ENCODE measurements at places on chromosomes 6 and 20.

DNA sequence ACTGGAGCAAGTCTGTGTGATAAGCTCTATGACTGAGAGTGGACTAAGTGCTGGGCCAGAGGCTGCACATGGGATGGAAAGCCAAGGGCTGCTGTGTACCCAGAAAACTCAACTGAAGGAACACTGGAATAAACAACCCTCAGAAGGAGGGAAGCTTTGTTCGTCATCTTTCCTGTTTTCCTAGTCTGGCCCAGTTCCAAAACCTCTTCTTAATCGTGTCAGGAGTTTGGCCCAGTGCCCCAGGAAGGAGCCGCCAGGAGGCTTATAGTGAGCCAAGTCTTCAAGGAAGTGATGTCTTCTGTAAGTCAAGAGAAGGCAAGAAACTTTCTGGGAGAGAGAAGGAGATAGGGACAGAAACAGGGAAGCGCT, 23.3 kb upstream of the TOP1 start:
- peak overlapping the region; percentile 49 for H3K27ac ChIP-seq
- peak; percentile 90 for DNase-seq
- H3K27me3 ChIP-seq, result no peaks in the 10 kb centered on the region
- H3K36me3 ChIP-seq, result no peaks in the 10 kb centered on the region
- peaks cover 40% of the 10 kb centered on the region for H3K4me1 ChIP-seq

DNA sequence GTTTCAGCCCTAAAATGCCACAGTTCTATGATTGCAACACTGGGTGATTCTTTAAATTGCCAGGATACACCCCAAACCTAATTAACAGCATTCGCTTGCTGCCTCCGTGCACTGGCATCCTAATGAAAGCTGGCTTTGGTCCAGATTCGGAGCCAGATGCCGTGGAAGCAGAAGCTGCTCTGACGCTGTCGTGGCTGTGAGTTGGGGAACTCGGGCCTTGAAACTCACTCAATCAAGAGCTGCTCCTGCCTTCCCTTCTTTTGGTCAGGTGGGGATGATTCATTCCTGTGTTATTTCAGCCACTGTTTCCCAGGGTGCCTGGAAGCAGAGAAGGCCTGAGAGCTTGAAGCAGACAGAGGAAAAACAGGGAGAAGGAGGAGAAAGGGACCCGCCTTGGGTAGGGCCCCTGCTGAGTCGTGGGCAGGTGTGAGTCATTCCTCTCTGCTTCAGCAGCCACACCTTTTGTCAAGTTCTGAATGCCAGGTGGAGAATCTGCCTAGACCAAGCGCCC, 36.2 kb upstream of the DSP start:
- peaks cover 6% of the 10 kb centered on the region for H3K4me1 ChIP-seq
- H3K27me3 ChIP-seq, result no peaks in the 10 kb centered on the region
- DNase-seq, result no peak
- no peak overlapping the region for H3K27ac ChIP-seq
- no peaks in the 10 kb centered on the region for H3K36me3 ChIP-seq

DNA sequence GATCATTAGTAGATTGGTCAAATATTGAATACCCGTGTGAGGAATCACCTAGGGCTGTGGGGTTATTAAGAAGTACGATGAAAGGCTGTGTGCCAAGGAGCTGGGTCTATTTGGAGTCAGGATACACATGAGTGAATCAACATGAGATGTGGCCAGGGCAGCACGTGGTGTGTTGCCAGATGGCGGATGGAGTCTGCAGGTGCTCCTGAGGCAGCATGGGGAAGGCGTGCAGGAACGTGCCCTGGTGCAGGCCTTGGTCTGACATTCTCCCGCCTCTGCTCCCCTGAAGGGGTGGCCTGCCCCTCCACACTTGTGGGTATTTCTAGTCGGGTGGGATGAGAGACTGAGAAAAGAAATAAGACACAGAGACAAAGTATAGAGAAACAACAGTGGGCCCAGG, 39.0 kb upstream of the SLC22A1 start:
- no peaks in the 10 kb centered on the region for H3K4me1 ChIP-seq
- DNase-seq, result no peak
- H3K27ac ChIP-seq, result no peak overlapping the region

DNA sequence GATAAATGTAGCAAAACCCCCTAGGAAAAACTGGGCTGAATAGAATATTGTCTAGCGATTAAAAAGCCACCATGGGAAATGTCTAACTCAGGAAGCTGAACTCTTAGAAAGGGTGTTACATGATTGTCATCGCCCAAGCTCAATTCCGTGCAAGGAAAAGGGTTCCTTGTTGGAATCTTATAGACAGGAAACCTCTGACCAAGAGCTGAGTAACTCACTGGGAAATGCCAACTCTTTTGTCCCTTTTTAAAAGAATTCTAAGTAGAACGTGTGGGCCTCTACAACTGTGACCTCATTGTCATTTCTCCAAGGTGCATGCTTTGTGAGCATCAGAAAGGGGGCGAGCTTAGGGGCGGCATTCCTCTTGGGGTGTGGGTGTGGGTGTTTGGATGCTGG, 88.1 kb downstream of the SYNJ2 start:
- no peaks in the 10 kb centered on the region for H3K4me1 ChIP-seq
- no peak overlapping the region for H3K4me3 ChIP-seq
- H3K36me3 ChIP-seq, result no peaks in the 10 kb centered on the region
- DNase-seq, result no peak

DNA sequence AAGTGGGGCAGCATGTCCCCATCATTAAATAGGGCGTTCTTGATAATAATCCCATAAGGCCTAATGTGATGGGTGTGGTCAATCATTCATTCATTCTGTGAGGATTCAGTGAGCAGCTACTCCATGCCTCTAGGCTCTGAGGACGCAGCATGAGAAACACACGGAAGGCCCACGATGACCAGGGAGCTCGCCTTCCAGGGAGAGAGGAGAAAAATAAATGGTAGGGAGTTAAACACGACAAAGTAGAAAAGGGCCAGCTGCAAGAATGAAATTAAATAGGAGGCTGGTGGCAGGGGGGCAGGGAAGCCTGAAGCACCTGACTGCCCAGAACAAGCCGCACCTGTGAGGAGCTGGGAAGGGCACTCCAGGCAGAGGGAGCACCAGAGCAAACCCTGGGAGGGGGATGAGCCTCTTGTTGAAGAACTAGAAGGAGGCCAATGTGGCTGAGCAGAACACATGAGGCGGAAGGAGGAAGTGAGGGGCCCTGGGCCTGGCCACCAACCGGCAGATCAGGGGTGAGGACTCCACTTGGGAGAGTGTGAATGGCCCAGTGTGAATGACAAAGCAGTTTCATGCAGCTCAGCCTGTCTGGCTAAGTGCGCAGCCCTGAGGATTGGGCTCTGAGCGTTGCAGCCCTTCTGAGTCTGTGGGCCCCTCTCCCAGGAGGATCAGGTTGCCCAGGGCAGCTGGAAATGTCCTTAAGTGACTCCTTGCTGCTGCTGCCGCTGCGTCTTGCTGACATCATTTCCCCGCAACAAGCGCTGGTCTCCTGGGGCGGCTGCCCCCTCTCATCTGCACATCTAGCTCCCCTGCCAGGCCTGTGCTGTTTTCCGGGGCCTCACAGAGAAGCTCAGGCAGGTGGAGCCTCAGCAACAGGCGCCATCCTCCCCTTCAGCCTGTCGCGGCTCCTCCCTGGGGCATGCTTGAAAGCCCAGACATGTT, 99.9 kb downstream of the CDH26 start:
- H3K36me3 ChIP-seq, result no peaks in the 10 kb centered on the region
- DNase-seq, result peak; percentile 57
- peaks cover 27% of the 10 kb centered on the region for H3K4me1 ChIP-seq
- no peak overlapping the region for H3K4me3 ChIP-seq
- H3K27me3 ChIP-seq, result no peaks in the 10 kb centered on the region
- peak overlapping the region; percentile 9 for H3K27ac ChIP-seq

GRCh38 chr6:53517021-53517420, 27.9 kb downstream of the GCLC start:
- no peak overlapping the region for H3K4me3 ChIP-seq
- DNase-seq, result no peak
- no peak overlapping the region for H3K27ac ChIP-seq
- no peaks in the 10 kb centered on the region for H3K27me3 ChIP-seq
- peaks cover 55% of the 10 kb centered on the region for H3K36me3 ChIP-seq
- peaks cover 6% of the 10 kb centered on the region for H3K4me1 ChIP-seq

- H3K27me3 ChIP-seq, result no peaks in the 10 kb centered on the region
- H3K36me3 ChIP-seq, result no peaks in the 10 kb centered on the region
- no peak for DNase-seq
- H3K27ac ChIP-seq, result no peak overlapping the region
- H3K4me1 ChIP-seq, result no peaks in the 10 kb centered on the region
Observed at GRCh38 chr6:48754641-48755040, 643.6 kb upstream of the PTCHD4 start.

DNA sequence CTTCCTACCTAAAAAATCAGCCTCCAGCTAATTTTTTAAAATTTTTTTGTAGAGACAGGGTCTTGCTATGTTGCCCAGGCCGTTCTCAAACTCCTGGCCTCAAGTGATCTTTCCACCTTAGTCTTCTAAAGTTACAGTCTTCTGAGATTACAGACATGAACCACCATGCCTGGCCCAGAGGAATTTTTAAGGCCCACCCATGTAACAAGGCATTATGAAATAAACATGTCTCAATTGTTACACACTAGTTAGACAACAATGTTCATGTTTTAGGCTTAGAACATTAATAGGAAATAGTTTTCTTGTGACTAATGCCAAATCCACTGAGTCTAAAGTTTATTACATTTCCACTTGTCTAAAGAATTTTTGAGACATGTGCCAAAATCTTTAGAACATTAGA, 221.2 kb downstream of the LAMA2 start:
- H3K27ac ChIP-seq, result peak overlapping the region; percentile 37
- H3K4me1 ChIP-seq, result peaks cover 78% of the 10 kb centered on the region
- DNase-seq, result no peak
- H3K4me3 ChIP-seq, result no peak overlapping the region
- H3K27me3 ChIP-seq, result no peaks in the 10 kb centered on the region

- no peak for DNase-seq
- H3K27me3 ChIP-seq, result no peaks in the 10 kb centered on the region
- H3K4me1 ChIP-seq, result peaks cover 6% of the 10 kb centered on the region
- H3K4me3 ChIP-seq, result no peak overlapping the region
- no peak overlapping the region for H3K27ac ChIP-seq
- no peaks in the 10 kb centered on the region for H3K36me3 ChIP-seq
Observed at GRCh38 chr20:35373661-35374060, 38.1 kb downstream of the UQCC1 start.

- DNase-seq, result no peak
- H3K4me1 ChIP-seq, result no peaks in the 10 kb centered on the region
- H3K27ac ChIP-seq, result no peak overlapping the region
- H3K36me3 ChIP-seq, result no peaks in the 10 kb centered on the region
- no peaks in the 10 kb centered on the region for H3K27me3 ChIP-seq
Observed at GRCh38 chr6:139611327-139612134, 237.1 kb upstream of the CITED2 start.

DNA sequence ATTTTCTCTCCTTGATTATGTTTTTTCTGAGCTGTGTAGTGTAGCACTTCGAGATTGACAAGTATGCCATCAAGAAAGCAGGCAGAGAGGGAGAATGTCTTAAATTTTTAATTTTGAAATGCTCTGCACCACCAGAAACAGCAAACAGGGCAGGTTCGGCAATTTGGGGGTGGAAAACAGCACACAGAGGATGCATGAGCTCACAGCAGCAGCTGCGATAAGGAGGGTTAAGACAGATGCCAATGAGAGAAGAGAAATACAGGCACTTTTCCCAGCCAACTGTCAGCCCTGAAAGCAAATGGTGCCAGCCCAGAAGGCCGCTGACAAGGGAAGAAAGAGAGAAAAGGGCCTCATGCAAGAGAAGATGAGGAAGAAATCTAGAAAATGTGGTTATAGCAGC, 15.1 kb upstream of the SNRPB2 start:
- no peak for DNase-seq
- H3K4me3 ChIP-seq, result no peak overlapping the region
- H3K36me3 ChIP-seq, result no peaks in the 10 kb centered on the region
- H3K27me3 ChIP-seq, result peaks cover 3% of the 10 kb centered on the region
- H3K27ac ChIP-seq, result no peak overlapping the region

- H3K27me3 ChIP-seq, result no peaks in the 10 kb centered on the region
- H3K4me3 ChIP-seq, result no peak overlapping the region
- no peak for DNase-seq
- peak overlapping the region; percentile 1 for H3K27ac ChIP-seq
- no peaks in the 10 kb centered on the region for H3K36me3 ChIP-seq
- H3K4me1 ChIP-seq, result peaks cover 32% of the 10 kb centered on the region
Observed at GRCh38 chr6:34370361-34370760, 22.1 kb downstream of the NUDT3 start.

GRCh38 chr20:9723501-9724202, 115.2 kb downstream of the PAK5 start:
- no peak overlapping the region for H3K4me3 ChIP-seq
- H3K4me1 ChIP-seq, result no peaks in the 10 kb centered on the region
- no peak for DNase-seq
- no peaks in the 10 kb centered on the region for H3K36me3 ChIP-seq
- H3K27ac ChIP-seq, result no peak overlapping the region

GRCh38 chr6:3635482-3635881, 116.0 kb downstream of the PXDC1 start:
- DNase-seq, result no peak
- H3K27ac ChIP-seq, result no peak overlapping the region
- H3K4me3 ChIP-seq, result no peak overlapping the region
- no peaks in the 10 kb centered on the region for H3K27me3 ChIP-seq
- H3K4me1 ChIP-seq, result no peaks in the 10 kb centered on the region
- no peaks in the 10 kb centered on the region for H3K36me3 ChIP-seq

DNA sequence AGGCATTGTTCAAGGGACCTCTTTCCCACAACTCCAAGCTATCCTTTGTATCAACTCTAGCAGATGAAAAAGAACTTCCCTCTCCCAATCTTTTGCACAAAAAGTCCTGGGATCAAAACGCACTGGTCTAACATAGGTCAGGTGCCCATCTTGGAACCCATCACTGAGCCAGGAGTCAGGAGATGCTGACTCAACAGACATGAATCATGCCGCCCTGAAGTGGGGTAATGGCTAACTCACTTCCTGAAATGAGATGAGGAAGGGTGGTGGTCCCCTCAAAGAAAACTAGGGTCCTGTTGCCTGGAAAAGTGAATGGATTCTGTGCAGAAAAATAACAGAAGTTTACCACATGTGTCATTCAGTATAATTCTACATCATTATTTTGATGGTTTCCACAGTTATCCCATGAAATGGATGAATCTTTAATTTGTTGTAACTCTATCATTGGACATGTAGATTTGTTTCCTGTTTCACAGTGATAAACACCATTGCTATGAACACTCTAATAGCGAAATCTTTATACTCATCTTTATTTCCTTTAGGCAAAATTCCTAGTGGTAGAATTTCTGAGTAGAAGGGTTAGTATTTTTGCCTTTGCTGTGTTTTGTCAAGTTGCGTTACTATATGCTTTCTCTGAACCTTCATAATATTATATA, 151.3 kb downstream of the SLC16A10 start:
- H3K27me3 ChIP-seq, result no peaks in the 10 kb centered on the region
- H3K4me1 ChIP-seq, result no peaks in the 10 kb centered on the region
- H3K36me3 ChIP-seq, result no peaks in the 10 kb centered on the region
- no peak overlapping the region for H3K27ac ChIP-seq
- no peak for DNase-seq

GRCh38 chr20:53957451-53958172, 112.8 kb downstream of the BCAS1 start:
- H3K4me3 ChIP-seq, result no peak overlapping the region
- no peaks in the 10 kb centered on the region for H3K36me3 ChIP-seq
- peaks cover 11% of the 10 kb centered on the region for H3K4me1 ChIP-seq
- no peaks in the 10 kb centered on the region for H3K27me3 ChIP-seq
